Common myeloid progenitor, CD34-positive (primary cell): ENCODE measurements at places on chromosomes 6 and 20.

- DNase-seq, result peak; percentile 99
- H3K4me3 ChIP-seq, result peak overlapping the region; percentile 76
- H3K4me1 ChIP-seq, result peaks cover 43% of the 10 kb centered on the region
- no peaks in the 10 kb centered on the region for H3K36me3 ChIP-seq
Observed at GRCh38 chr20:34875642-34876405, 588 bp upstream of the ACSS2 start.

GRCh38 chr6:22411376-22412105 lies 114.7 kb upstream of the PRL start:
- DNase-seq, result peak; percentile 1
- no peaks in the 10 kb centered on the region for H3K27me3 ChIP-seq
- H3K4me1 ChIP-seq, result no peaks in the 10 kb centered on the region
- no peak overlapping the region for H3K4me3 ChIP-seq

DNA sequence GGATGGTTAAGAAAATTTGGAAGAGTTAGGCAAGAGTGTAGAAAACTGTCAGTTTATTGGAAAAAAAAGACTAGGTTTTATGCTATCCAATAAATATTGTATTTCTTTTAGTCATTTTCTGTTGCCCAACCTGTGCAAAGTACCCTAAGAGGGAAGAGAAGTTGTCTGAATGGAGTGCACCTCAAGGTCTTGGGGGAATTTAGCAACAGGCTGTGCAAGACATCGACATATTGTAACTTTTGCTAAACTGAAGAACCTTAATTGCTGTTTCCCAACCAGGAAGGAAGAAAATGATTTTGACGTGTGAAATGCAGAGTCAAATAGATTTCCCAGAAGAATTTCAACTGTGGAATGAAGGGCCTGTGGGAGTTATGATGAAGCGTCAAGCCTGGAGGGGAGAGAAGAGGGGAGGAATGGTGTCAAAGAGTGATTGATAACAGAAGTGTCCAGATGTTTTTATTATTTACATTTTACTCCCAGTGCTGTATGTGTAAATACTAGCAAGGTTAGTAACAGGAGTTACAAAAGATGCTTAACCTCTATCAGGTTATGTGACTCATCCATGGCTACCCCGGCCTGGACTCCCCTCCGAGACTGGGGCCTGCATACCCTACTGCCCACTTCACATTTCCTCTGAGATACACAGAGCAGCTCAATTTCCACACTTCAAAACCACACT lies 246.8 kb downstream of the MYLK4 start:
- peak; percentile 24 for DNase-seq
- no peaks in the 10 kb centered on the region for H3K4me1 ChIP-seq
- H3K27ac ChIP-seq, result no peak overlapping the region
- peaks cover 10% of the 10 kb centered on the region for H3K27me3 ChIP-seq
- H3K36me3 ChIP-seq, result no peaks in the 10 kb centered on the region

- no peak for DNase-seq
- peaks cover 16% of the 10 kb centered on the region for H3K4me1 ChIP-seq
- H3K27ac ChIP-seq, result no peak overlapping the region
- peaks cover 25% of the 10 kb centered on the region for H3K27me3 ChIP-seq
Observed at GRCh38 chr6:117908246-117909068, 1.4 kb downstream of the SLC35F1 start.

GRCh38 chr20:6906871-6907270 lies 139.4 kb downstream of the BMP2 start:
- no peak overlapping the region for H3K4me3 ChIP-seq
- no peaks in the 10 kb centered on the region for H3K4me1 ChIP-seq
- no peaks in the 10 kb centered on the region for H3K36me3 ChIP-seq
- H3K27me3 ChIP-seq, result peaks cover 2% of the 10 kb centered on the region
- no peak for DNase-seq

- H3K36me3 ChIP-seq, result no peaks in the 10 kb centered on the region
- peak; percentile 53 for DNase-seq
- H3K27ac ChIP-seq, result no peak overlapping the region
- peaks cover 6% of the 10 kb centered on the region for H3K4me1 ChIP-seq
Observed at GRCh38 chr6:116385459-116385802, 14.7 kb downstream of the DSE start.

GRCh38 chr6:74482180-74482579 lies 723.7 kb downstream of the COL12A1 start:
- no peak overlapping the region for H3K27ac ChIP-seq
- H3K4me3 ChIP-seq, result no peak overlapping the region
- no peaks in the 10 kb centered on the region for H3K27me3 ChIP-seq
- DNase-seq, result no peak
- no peaks in the 10 kb centered on the region for H3K4me1 ChIP-seq
- no peaks in the 10 kb centered on the region for H3K36me3 ChIP-seq

DNA sequence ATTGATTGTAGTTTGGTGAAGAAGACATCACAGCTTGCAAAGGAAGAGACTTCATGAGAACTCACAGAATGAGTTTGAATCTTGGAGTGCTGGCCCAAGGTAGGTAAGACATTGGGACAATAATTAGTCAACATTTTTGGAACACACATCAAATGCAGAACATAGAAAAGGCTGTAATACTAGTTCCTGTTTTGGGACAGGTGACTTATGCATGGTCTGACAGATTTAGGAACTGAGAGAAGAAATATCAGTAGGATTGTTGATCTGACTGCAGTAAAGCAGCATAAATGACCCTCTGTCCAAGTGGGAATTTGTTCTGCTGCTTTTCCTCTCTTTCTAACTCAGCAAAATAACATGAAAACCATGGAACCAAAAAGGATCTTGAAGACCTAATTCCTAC lies 102.3 kb upstream of the MAP3K7 start:
- no peak for DNase-seq
- H3K27me3 ChIP-seq, result no peaks in the 10 kb centered on the region
- no peak overlapping the region for H3K4me3 ChIP-seq
- no peaks in the 10 kb centered on the region for H3K36me3 ChIP-seq
- H3K4me1 ChIP-seq, result no peaks in the 10 kb centered on the region
- H3K27ac ChIP-seq, result no peak overlapping the region

DNA sequence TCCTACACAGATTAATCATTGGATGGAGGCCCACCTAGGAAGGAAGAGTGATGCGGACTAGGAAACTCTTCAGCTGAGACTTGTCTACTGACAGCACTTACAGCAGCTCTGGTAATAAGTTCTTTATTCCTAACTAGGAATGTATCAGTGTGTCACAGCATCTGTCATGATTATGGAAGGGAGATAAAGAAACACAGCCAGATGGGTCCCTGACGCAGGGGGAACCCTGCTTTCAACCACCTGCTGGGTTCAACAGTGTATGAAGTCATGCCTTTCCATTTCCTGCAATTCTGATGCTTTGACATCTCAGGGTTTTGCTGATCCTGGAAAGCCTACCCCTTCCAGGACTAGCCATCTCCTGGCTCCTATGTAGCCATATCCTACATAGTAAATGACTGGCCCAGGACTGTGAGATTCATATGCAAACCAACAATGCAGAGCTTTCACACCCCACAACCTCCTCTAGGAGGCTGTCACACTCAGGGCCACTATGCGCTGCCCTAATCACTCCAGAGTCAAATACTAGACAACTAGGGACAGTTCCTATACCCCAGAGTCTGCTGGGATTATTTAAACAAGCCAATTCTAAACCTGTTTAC lies 29.0 kb upstream of the MANEA start:
- H3K27ac ChIP-seq, result no peak overlapping the region
- peaks cover 7% of the 10 kb centered on the region for H3K27me3 ChIP-seq
- H3K4me1 ChIP-seq, result no peaks in the 10 kb centered on the region

DNA sequence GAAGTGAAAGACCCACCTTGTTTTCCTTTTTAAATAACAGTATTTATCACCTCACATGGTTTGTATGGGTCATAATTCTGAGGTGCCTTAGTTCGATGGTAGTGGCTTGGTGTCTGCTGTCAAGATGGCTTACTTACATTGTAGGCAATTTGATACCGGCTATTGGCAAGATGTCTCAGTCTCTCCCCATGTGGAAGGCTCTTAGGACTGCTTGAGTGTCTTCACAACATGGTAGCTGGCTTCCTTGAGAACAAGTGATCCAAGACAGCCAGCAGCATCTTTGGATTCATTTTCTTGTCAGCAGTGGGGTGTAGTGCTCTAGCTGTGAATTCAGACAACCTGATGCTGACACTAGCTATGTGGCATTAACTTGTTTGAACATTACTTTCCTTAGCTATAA lies 70.1 kb downstream of the CBFA2T2 start:
- DNase-seq, result no peak
- H3K4me3 ChIP-seq, result no peak overlapping the region
- H3K27ac ChIP-seq, result no peak overlapping the region
- H3K36me3 ChIP-seq, result peaks cover 7% of the 10 kb centered on the region

DNA sequence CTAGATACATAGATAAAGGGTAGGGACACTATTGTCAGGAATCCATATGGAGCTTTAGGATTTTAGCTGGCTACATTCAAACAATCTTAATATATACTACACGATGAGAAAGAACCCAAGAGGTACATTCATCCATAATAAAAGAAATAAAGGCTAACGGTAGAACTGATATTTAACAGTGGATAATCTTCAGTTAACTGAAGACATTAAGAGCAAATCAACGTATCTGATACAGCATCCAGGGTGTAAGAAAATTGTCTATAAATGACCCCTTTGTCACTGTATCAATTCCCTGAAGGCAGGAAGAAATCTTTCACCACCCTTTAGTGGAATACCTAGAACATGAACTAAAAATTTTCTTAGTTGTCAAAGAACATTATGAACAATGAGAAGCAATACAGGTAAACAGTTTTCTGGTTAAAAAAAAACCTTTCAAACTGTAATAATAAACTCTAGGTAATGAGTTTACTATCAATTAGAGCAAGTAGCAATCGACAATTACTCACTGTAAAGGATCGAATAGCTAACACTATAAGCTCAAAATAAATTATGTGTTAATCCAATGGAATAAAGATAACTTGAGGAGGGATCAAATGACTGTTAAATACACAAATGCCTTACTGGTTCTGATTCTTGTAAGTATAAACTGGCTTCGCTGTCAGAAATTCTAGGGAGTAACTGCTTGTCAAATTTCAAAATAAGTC lies 11.8 kb downstream of the ROMO1 start:
- H3K27me3 ChIP-seq, result no peaks in the 10 kb centered on the region
- H3K4me1 ChIP-seq, result no peaks in the 10 kb centered on the region
- H3K36me3 ChIP-seq, result peaks cover 38% of the 10 kb centered on the region

DNA sequence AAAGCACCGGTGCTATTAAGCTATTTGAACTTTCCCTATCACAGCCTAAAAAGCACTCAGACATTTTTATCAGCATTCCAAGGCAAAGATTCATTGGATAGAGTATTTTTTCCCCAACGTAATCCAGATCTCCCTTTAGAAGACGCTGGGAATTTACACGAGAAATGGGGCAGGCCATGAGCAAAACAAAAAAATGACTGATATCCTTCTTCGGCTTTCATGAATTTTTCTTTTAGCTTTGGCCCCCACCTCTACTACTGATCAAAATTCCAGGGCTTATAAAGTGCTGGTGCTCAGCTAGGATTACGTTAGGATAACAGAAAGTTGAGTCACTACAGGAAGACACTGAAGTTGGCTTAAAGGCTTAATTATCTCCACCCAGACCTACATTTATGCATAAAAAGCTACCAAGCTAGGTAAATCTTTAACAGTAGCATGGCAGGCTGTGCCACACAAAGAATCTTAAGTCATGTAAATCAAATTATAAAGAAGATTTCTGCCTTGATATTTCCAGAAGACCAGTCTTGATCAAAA lies 418.5 kb upstream of the BTBD3 start:
- no peak for DNase-seq
- H3K4me3 ChIP-seq, result no peak overlapping the region
- H3K4me1 ChIP-seq, result no peaks in the 10 kb centered on the region
- H3K27ac ChIP-seq, result no peak overlapping the region
- no peaks in the 10 kb centered on the region for H3K36me3 ChIP-seq

- H3K4me3 ChIP-seq, result no peak overlapping the region
- no peak overlapping the region for H3K27ac ChIP-seq
- H3K27me3 ChIP-seq, result no peaks in the 10 kb centered on the region
- H3K4me1 ChIP-seq, result no peaks in the 10 kb centered on the region
- no peak for DNase-seq
- no peaks in the 10 kb centered on the region for H3K36me3 ChIP-seq
Observed at GRCh38 chr6:145161501-145161900, 573.8 kb downstream of the EPM2A start.

GRCh38 chr6:21800948-21801438 lies 207.4 kb downstream of the SOX4 start:
- DNase-seq, result no peak
- H3K36me3 ChIP-seq, result peaks cover 5% of the 10 kb centered on the region
- H3K4me1 ChIP-seq, result no peaks in the 10 kb centered on the region
- no peaks in the 10 kb centered on the region for H3K27me3 ChIP-seq
- no peak overlapping the region for H3K4me3 ChIP-seq

- H3K27me3 ChIP-seq, result no peaks in the 10 kb centered on the region
- H3K4me1 ChIP-seq, result peaks cover 4% of the 10 kb centered on the region
- no peak for DNase-seq
Observed at GRCh38 chr20:13299401-13299800, 78.3 kb downstream of the ISM1 start.

DNA sequence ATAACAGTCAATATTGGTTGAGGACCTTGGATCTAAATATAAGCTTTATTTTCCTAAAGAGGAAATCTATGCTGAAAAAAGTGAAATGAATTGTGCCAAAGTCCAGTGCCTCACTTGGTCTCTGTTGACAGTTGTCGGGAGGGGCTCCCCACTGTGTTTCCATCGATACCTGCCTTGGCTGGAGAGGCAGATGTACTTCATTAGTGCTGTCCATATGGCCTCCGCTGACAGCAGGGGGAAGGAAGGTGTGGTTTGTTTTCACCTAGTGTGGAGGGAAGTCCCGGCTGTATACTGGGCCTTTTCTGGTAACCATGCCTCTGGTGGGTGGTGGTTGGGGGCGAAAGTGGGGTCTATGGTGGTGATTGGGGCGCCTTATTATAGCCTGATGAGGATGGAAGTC lies 42.7 kb downstream of the CD2AP start:
- no peaks in the 10 kb centered on the region for H3K36me3 ChIP-seq
- no peak overlapping the region for H3K27ac ChIP-seq
- no peaks in the 10 kb centered on the region for H3K4me1 ChIP-seq
- no peak overlapping the region for H3K4me3 ChIP-seq
- no peaks in the 10 kb centered on the region for H3K27me3 ChIP-seq
- DNase-seq, result peak; percentile 16

DNA sequence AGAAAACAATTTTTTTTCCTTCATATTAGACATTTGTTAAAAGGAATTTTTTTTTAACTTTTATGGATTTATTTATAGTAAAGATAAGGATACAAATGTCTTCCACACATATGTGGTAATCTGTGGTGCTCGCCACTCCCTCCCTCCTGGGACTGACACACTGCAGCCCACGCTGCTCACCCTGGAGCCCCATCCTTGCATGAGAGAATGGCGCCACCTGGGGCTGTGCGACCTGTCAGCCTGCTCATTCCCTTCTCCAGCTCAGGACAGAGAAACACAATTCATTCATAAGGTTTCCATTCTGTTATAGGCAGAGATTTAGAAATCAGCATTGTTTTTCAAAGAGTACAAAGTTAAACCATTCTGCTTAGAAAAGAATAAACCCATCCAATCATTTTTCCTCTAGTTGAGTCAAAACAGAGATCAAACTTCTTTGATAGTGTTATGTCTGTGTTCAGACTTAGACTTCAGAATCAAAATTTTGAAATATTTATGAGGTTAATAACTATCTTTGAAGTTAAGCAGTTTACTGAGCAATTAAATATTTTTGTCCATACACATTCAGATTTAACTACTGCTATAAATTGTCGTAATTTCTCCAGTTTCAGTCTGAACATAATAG lies 42.8 kb upstream of the DYNLRB1 start:
- peak; percentile 45 for DNase-seq
- no peak overlapping the region for H3K27ac ChIP-seq
- peaks cover 43% of the 10 kb centered on the region for H3K36me3 ChIP-seq
